ENCODE measurements at places on chromosomes 1 and 21. TPM values are rescaled to one million over a fixed set of nuclear protein-coding genes. Genes with fewer than 3 reads are reported as not detected.

DNA sequence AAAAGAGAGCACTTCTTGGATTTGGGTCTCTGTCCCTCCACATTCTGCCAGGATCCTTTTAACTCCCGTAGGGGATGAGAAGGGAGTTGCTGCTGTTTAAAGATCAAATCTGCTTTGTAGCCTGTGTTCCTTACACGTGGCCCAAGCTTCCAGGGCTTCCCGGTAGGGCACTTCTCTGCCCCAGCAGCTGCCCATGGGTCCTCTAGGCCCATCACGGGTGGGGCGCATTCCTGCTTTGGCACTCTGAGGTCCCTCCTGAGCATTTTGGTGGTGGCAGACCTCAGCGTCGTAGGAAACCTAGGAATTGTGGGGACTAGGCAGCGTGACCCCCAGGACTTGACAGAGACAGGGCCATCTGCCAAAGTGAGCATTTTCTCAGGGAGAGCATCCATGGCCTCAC lies 420.3 kb upstream of the VAMP3 start:
- DNase-seq = no peak

GRCh38 chr1:219463636-219464035 lies 149.3 kb downstream of the ZC3H11B start:
- no peak for DNase-seq

- DNase-seq = no peak
Measured at GRCh38 chr1:184582411-184582810, 172.2 kb downstream of the EDEM3 start.

GRCh38 chr21:35652196-35652595 lies 408.1 kb downstream of the SETD4 start:
- no peak for DNase-seq

GRCh38 chr1:23588749-23589548 lies 29.6 kb upstream of the ID3 start:
- DNase-seq = no peak

GRCh38 chr1:21184276-21184675 lies 7.6 kb upstream of the EIF4G3 start:
- DNase-seq = no peak

DNA sequence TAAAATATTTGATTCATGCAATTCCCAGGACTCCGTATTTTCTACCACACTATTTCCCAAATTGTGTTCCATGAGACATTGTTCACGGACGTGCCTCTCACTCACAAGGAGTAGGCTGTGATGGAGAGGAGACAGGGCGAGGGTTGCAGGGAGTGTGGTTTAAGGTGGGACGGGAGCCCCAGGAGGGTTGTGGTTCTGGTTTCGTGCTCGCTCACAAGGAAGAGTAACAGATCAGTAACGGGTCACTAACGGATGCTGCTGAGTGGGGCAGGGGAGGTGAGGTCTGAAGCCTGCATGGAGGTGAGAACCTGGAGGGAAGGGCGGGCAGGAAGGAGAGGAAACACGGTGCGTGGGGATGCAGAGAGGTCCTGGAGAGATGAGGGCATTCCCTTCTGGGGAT lies 28.8 kb downstream of the TFF3 start:
- DNase-seq = no peak

DNA sequence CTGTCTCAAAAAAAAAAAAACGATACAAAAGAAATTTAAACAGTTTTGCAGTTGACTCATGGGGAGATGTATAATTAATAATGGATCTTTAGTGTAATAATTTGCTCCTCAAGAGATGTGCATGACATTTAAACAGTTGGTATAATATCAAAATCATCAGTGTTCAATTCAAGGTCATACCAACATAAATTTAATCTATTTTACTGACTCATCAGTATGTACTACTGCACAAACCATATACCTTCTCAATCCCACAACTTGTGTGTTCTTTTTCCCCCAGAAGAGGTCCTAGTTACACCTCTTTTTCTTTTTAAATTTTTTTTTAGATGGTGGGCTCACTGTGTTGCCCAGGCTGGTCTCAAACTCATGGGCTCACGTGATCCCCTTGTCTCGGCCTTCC lies 23.6 kb downstream of the CDKN2C start:
- DNase-seq = no peak

DNA sequence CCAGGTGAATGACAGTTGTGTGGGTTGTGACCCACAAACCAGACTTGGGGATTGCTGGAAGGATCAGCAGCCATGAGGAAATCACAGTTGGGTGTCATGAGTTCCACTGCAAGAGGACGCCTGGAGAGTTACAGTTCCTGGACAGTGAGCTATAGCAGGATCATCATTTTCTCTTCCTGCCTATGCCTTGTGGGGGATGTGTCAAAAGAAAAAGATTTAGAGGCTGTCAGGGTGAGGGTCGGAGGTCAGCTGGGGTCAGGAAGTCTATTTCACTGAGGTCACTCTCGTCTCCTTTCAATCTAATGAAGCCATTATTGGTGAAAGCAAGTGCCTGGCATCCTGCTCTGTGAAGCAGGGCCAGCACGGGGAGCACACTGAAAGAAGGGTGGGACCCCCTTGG lies 7.0 kb upstream of the LIN28A start:
- no peak for DNase-seq

DNA sequence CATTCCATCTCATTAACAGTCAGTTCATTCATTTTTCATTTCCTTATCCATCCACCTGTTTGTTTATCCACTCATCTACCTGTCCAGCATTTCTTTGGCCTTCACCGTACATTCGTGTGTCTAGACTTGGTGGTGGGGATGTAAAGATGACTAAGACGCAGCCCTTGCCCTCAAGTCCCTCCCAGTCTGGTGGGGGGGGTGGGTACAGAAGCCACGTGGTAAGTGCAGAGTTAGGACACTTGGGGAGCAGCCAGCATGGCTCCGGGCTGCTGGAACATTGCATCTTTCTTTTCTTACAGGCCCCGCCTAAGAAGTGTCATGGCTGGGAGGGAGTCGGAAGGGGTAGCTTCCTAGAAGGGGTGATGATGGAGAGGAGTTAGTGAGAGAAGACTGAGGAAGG lies 17.2 kb downstream of the KIF26B start:
- no peak for DNase-seq

DNA sequence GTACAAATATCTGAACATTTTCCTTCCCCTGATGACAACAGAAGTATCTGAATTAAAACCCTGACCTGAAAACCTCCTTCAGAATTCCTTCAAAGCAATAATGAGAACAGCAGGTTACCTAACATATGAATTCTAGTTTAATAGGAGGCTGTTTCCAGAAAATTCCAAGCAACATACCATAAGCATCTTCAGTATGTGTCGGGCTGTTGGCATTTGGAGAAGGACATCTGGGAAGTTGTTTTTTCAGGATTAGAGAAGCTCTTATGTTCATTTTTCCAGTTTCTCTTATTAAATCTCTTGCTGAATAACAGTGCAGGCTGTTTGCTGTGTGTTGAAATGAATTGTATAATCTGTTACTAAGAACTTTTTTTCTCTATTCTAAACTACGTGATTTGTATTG lies 101.5 kb downstream of the PLA2G4A start:
- DNase-seq = no peak

- DNase-seq = no peak
Measured at GRCh38 chr1:55684131-55684650, 469.0 kb upstream of the USP24 start.

DNA sequence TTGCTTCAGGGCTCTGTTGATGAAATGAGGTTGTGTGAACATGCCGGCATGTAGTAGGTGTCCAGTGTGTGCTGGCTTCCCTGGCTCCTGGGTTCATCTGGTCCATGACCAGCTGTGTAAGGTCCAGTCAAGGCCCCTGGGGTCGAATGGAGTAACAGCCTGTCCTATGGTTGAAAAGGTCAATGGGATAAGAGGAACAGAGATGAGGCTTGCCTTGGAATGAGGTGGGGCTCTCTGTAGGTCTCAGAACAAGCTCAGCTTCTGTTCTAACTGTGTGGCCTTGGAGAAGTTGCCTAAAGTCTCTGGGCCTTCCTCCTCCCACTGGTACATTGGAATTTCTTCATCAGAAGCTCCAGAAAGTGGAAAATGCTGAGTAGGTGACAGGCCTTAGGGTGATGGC lies 26.6 kb downstream of the RPS6KA1 start:
- DNase-seq = no peak

DNA sequence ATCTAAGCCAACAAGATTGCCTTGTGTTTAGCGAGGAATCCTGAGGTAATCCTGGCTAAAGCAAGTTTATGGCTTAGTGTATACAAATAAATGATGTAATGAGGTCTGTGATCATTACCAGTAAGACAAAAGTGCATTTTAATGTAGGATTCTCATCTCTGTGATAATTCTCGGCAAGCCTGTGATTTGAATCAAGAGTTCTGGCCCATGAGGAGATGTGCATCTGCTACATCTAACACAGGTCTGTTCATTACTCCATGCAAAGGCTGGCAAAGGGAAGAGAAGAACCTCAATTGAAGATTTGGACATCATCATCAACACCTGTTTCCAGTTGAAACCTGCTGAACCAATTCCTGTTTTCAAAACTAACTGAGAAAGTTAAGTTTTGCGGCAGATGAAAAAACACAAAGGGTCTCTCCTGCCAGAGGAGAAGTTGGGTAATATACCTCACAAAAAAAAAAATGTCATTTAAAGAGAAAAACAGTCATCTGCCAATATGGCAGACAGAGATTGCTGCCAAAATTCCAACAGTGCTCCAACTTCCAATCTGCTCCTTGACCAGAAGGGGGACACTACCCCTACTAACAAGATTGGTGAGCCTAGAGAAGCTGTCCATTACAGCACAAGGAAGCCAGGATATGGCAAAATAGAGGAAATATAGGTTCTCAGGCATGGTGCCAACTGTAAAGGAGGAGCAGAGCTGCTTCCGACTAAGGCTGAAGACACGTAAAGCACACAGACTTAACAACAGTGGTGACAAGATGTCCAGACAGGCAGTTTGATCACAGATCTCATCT lies 453.7 kb downstream of the TTLL7 start:
- DNase-seq = no peak

GRCh38 chr1:59071289-59071688 lies 225.6 kb upstream of the FGGY start:
- DNase-seq = no peak

DNA sequence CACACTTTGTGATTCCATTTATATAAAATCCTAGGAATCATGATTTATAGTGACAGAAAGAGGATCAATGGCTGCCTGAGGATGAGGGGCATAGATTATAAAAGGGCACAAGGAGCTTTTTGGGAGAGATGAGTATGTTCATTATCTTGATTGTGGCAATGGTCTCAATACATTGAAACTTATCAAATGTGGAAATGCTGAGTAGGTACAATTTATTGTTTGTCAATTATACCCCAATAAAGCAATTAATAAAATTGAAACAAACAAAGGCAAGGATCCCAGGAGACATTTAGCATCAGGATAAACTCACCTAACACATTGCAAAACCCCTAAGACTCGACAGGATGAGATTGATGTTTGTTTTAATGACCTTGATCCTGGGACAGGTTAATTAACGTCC lies 153.1 kb upstream of the KLHDC7A start:
- DNase-seq = no peak

GRCh38 chr1:30185809-30186208 lies 537.6 kb downstream of the MATN1 start:
- no peak for DNase-seq

DNA sequence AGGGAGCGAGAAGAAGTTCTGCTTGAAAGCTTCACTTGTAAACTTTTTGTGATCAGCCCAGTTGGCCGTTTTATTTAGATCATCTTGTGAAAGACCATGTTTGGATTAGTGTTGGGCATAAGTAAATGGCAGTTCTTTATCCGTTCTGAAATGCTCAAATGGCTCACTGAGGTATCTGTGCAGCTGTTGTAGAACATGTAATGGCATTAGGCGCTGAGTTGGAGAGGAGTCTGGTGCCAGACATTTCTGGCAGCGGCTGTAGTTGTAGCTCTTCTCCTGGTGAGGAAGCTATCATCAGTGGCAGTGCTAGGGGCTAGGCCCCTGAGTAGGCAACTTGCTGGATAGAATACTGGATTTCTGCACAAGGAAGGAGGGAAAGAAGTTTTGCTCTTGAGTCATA lies 321.6 kb downstream of the LMO4 start:
- no peak for DNase-seq

DNA sequence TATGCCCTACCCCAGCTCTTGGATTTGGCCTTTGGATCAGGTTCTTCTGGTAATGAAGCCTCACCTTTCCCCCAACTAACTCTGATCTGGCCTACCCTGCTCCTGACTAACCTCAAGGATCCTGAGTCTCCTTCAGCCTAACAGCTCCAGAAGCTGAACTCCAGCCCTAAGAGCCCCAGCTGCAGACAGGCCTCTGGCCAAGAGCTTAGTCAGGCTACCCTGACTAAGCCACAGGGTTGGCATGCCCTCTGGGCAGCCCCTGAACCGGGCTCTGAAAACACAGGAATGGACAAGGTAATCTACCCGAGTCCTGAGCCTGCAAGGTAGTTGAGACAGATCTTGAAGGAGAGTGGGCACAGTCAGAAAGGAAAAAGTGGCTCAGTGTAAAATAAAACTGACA lies 29.4 kb downstream of the COA7 start:
- DNase-seq = no peak

DNA sequence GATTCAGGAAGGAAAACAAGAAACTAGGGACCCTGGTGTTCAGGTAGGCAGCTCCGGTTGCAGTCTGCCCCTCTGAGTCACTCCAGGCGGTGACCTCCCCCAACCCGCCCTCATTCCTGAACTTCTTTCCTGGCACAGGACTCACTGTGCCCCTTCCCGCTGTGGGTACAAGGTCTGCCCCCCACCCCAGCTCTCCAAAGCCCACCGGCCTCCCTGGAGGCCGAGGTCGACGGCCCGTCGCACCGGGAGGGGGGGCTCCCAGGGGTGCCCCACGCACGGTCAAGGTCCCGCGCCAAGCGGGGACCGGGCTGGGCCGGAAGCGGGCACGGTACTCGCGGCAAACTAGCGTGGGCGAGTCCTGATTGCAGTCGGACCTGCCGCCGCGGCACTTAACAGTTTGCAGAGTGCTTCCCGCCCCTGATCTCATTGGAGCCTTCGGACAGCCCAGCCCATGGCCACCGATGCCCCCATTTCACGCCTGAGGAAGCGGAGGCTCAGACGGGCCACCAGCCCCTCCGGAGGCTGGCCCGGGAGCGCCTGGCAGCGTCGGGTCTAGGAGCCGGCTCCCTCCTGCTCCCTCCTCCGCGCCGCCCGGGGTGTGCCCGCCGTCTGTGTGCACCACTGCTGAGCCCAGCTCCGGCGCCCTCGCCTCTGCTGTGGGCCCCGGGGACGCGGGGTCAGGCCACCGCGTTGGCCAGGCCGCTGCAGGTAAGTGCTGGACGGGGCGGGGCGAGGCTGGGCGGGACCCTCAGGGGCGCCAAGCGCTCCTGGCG lies at the start of gene GJB3:
TSS of gene GJB3 (plus strand) at position 144 of the 773 bp plus-strand sequence. CDS start 3,549 bp downstream, outside the sequence.
- no peak for DNase-seq

The RGL1 gene
- total RNA-seq = 3.2 TPM

The C1orf167 gene
- not detected for total RNA-seq

The PADI2 gene
- total RNA-seq = 6.4 TPM

The OR2T11 gene
- total RNA-seq = not detected

The UMODL1 gene
- not detected for total RNA-seq

The C1orf210 gene
- total RNA-seq = 4.8 TPM

The DEPDC1 gene
- total RNA-seq = 8.9 TPM

The PEA15 gene
- total RNA-seq = 147 TPM

The PRR9 gene
- total RNA-seq = not detected

The SYPL2 gene
- 1.2 TPM for total RNA-seq

The AMY2A gene
- total RNA-seq = not detected

The RPTN gene
- total RNA-seq = not detected

The TCHHL1 gene
- total RNA-seq = not detected

The CR1 gene
- total RNA-seq = 0.07 TPM

The TOE1 gene
- 14.8 TPM for total RNA-seq

The SERPINC1 gene
- total RNA-seq = 0.25 TPM
